Hematopoietic multipotent progenitor cell (in vitro differentiated cells): ENCODE measurements at places on chromosomes 16 and 17. TPM values are rescaled to one million over a fixed set of nuclear protein-coding genes. Genes with fewer than 3 reads are reported as not detected.

Gene INCA1
- total RNA-seq: not detected

Gene MYH3
- 1.6 TPM for total RNA-seq

Gene EXOC3L1
- total RNA-seq: under 0.01 TPM

Gene KLHL10
- total RNA-seq: not detected

Gene CIBAR2
- total RNA-seq: not detected

Gene PPP1R1B
- total RNA-seq: not detected

Gene GAST
- not detected for total RNA-seq

Gene PPY
- 0.27 TPM for total RNA-seq

Gene EMP2
- under 0.01 TPM for total RNA-seq

Gene PPM1E
- total RNA-seq: under 0.01 TPM

Gene OTOP2
- not detected for total RNA-seq

Gene CCL16
- total RNA-seq: not detected

DNA sequence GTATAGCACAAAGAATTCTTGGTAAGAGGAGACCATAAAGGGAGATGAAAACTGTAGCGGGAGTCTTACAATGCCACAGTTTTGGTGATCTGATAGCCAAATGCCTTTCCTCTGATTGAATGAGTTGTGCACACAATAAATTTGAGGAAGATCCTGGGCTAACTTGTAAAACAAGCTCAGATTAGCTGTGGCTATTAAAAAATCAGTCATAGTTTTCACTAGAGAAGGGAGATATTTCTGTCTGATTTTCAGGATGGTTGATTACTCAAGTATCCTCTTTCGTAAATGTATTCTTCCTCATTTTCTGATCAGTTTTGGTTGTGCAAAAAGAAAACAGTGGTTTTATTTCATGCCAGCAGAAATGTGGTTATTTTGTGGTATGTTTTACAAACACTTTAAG lies 9.1 kb upstream of the METTL9 start:
- DNase-seq: no peak

DNA sequence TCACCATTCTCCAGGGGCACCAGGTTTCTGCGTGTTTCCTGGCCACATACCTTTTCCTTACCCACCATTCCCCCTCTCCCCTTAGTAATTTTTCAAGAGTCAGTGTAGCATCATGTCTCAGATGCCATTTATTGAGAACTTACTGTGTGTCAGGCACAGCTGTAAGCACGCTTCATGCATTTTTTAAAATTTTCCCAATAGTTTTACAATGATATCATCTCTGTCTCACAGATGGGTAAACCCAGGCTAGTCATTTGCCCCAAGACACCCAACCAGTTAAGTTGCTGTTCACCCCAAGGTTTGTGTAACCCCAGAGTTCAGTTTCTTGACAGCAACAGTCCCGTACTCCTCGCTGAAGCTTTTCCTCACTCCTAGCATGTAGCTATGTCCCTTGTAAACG lies 56.4 kb upstream of the IRX3 start:
- DNase-seq: no peak

GRCh38 chr16:5895976-5896375 lies 798.4 kb upstream of the EEF2KMT start:
- no peak for DNase-seq

GRCh38 chr17:12664894-12665262 lies 812 bp upstream of the MYOCD start:
- no peak for DNase-seq

- DNase-seq: no peak
Observed at GRCh38 chr16:89484041-89484501, 6.3 kb downstream of the ANKRD11 start.

- DNase-seq: no peak
Observed at GRCh38 chr16:53933407-53933806, 229.5 kb downstream of the FTO start.

DNA sequence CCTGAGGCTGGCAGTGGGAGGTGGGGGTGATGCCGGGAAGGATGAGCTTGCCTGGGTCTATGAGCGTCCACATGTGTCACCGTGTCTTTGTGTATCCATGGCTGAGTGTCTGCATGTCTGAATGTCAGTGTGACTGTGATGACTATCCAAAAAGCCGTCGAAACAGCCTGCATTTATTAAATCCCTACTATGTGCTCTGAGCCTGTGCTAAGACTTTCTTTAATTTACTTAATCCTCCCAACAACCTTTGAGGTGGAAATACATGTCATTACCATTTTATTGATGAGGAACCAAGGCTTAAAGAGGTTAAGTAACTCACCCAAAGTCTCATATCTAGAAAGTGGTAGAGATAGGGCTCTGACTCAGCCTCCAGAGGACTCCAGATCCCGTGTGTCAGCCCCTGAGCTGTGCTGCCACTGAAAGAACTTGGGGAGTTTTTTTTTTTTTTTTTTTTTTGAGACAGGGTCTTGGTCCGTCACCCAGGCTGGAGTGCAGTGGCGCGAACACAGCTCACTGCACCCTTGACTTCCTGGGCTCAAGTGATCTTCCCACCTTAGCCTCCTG lies 20.0 kb downstream of the ARHGAP23 start:
- no peak for DNase-seq

DNA sequence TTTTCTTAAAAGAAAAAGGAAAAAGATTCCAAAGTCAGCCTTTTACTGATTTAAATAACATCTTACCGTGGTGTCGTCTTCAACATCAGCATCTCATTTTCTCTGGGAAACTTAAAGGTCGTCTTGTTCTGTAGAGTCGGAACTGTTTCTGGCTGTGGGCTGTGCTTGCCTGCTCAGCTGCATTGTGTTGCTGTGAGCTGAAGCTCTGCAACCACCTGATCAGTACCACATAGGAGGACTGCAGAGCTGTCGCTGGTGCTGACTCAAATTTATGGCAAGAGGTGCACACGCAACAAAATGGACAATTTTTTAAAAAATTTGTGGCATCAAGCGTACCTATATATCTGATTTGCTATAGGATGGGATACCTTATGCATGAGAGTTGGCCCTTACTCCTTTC lies at the start of gene OMG:
TSS of gene OMG (minus strand) at position 150 of the 400 bp plus-strand sequence. CDS start 908 bp downstream, outside the sequence.
- no peak for DNase-seq

DNA sequence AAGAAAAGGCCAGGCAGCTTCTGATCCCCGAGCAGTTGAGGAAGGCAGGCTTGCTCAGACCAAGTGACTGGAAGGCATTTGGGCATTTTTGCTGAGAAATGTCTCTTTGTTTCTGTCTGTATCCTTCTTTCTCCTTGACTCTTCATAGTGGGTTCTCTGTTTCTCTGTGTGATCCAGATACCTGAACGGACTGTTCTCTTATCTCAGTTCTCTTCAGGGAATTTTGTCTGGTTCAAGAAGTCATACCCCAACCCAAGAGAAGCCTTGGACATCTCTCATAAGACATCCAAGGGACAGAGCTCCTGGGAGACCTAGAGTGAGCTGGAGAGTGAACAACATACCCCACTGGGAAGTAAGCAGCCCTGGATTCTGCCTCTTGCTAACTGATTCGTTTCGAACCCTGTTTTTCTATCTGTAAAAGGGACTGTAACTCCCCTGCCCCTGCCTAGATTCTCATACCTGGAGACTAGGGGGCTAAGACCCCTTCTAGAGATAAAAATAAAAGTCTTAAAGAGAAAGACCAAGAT lies 541 bp downstream of the CCL3 start:
- DNase-seq: no peak

GRCh38 chr16:1054660-1055556 lies 17.6 kb upstream of the SSTR5 start:
- no peak for DNase-seq

- no peak for DNase-seq
Observed at GRCh38 chr17:45364531-45365390, 47.9 kb upstream of the MAP3K14 start.

DNA sequence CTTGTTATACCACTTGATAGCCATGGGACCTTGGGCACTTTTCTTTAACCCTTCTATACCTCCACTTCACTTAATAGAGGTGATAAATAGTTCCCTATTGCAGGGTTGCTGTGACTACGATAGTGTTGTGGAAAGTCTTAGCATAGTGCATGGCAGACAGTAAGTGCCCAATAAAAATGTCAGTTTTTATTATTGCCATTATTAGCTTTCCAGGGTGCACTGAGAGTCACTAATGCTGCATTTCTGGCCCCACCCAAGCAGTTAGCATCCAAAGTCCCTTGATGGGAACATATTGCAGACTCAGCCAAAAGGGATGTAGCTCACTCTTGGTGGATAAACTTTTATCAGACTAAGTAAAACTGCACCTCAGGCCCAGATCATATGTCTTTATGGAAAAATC lies 41.5 kb upstream of the TEKT3 start:
- no peak for DNase-seq

GRCh38 chr16:28131181-28131580 lies 67.7 kb upstream of the GSG1L start:
- DNase-seq: no peak
